ENCODE measurements at places on chromosomes 11 and 22. TPM values are rescaled to one million over a fixed set of nuclear protein-coding genes. Genes with fewer than 3 reads are reported as not detected.

Gene UBQLN3
- not detected for polyA plus RNA-seq

Gene SLC17A6
- polyA plus RNA-seq: not detected

Gene PITPNM1
- polyA plus RNA-seq: 29.3 TPM

Gene MPPED2
- 0.58 TPM for polyA plus RNA-seq

Gene CD59
- polyA plus RNA-seq: 334 TPM

Gene SLC22A25
- 0.02 TPM for polyA plus RNA-seq

Gene MS4A10
- not detected for polyA plus RNA-seq

Gene GNAZ
- polyA plus RNA-seq: 0.83 TPM

Gene PPP6R2
- polyA plus RNA-seq: 30.2 TPM

Gene MRGPRX4
- not detected for polyA plus RNA-seq

Gene OR6T1
- polyA plus RNA-seq: not detected

Gene MMP10
- polyA plus RNA-seq: 0.02 TPM

Gene OR52E8
- polyA plus RNA-seq: not detected

Gene CARD10
- polyA plus RNA-seq: 13.0 TPM

Gene NOX4
- polyA plus RNA-seq: 0.43 TPM

Gene SCGB2A2
- polyA plus RNA-seq: not detected

Gene NTM
- polyA plus RNA-seq: 1.1 TPM

Gene OR5AR1
- polyA plus RNA-seq: not detected

Gene FJX1
- 3.1 TPM for polyA plus RNA-seq

Data from esophagus (tissue), 2 donors.